Activated CD8-positive, alpha-beta T cell treated with anti-CD3 and anti-CD28 coated beads, Interleukin-2, amount 10 ng/mL, durations not matched to agents 7 days and 5 days (primary cell): ENCODE measurements at places on chromosomes 6 and 20.

GRCh38 chr6:13794184-13794583, 20.2 kb downstream of the MCUR1 start:
- DNase-seq = no peak
- H3K4me3 ChIP-seq = no peak overlapping the region
- peaks cover 14% of the 10 kb centered on the region for H3K4me1 ChIP-seq
- no peaks in the 10 kb centered on the region for H3K27me3 ChIP-seq
- peaks cover 22% of the 10 kb centered on the region for H3K36me3 ChIP-seq

GRCh38 chr6:100257793-100258395, 206.8 kb downstream of the SIM1 start:
- DNase-seq = no peak
- H3K36me3 ChIP-seq = no peaks in the 10 kb centered on the region
- H3K4me3 ChIP-seq = peak overlapping the region; percentile 20
- peaks cover 2% of the 10 kb centered on the region for H3K27me3 ChIP-seq

GRCh38 chr20:24389686-24390085, 79.7 kb upstream of the SYNDIG1 start:
- peak overlapping the region; percentile 90 for H3K27ac ChIP-seq
- no peaks in the 10 kb centered on the region for H3K36me3 ChIP-seq
- peaks cover 28% of the 10 kb centered on the region for H3K4me1 ChIP-seq

GRCh38 chr6:23890543-23891227, 235.3 kb upstream of the NRSN1 start:
- H3K36me3 ChIP-seq = no peaks in the 10 kb centered on the region
- no peak overlapping the region for H3K4me3 ChIP-seq
- no peak overlapping the region for H3K27ac ChIP-seq
- no peaks in the 10 kb centered on the region for H3K4me1 ChIP-seq
- H3K27me3 ChIP-seq = no peaks in the 10 kb centered on the region
- no peak for DNase-seq

- peak overlapping the region; percentile 62 for H3K27ac ChIP-seq
- H3K4me1 ChIP-seq = peaks cover 86% of the 10 kb centered on the region
- H3K27me3 ChIP-seq = no peaks in the 10 kb centered on the region
- no peak for DNase-seq
- H3K4me3 ChIP-seq = peak overlapping the region; percentile 53
- H3K36me3 ChIP-seq = peaks cover 77% of the 10 kb centered on the region
These were observed 17.1 kb downstream of the RIPOR2 start for GRCh38 chr6:24918641-24919055.

- H3K27ac ChIP-seq = no peak overlapping the region
- no peaks in the 10 kb centered on the region for H3K4me1 ChIP-seq
- DNase-seq = no peak
These were observed 135.8 kb upstream of the AFDN start for GRCh38 chr6:167690931-167691330.

DNA sequence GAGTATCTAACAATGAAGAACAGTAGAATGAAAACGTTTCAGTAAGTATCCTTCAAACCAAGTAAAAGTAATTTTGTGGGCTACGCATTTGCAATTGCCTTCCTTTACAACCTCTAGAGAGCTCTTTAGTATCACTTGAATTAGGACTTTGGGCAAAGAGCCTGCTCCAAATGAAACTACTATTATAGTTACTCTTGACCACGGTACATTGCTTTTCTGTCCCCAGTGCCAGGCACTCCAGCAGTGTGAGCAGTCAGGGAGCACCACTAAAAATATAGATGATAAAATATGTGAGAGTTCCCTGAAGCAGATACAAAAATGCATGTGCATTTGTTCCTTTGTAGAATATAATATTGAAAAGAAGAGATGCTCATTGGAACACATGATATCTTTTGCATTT, 450.1 kb upstream of the MANEA start:
- H3K27me3 ChIP-seq = no peaks in the 10 kb centered on the region
- no peak overlapping the region for H3K4me3 ChIP-seq
- H3K4me1 ChIP-seq = no peaks in the 10 kb centered on the region
- H3K27ac ChIP-seq = no peak overlapping the region

GRCh38 chr6:158468666-158469065, 91.2 kb upstream of the TMEM181 start:
- H3K4me3 ChIP-seq = no peak overlapping the region
- no peaks in the 10 kb centered on the region for H3K27me3 ChIP-seq
- DNase-seq = no peak
- no peak overlapping the region for H3K27ac ChIP-seq
- no peaks in the 10 kb centered on the region for H3K4me1 ChIP-seq
